HepG2 (cell line): ENCODE measurements at places on chromosomes 3 and 15.

- DNase-seq = no peak
Measured at GRCh38 chr3:146166826-146167225, 5.8 kb upstream of the PLOD2 start.

DNA sequence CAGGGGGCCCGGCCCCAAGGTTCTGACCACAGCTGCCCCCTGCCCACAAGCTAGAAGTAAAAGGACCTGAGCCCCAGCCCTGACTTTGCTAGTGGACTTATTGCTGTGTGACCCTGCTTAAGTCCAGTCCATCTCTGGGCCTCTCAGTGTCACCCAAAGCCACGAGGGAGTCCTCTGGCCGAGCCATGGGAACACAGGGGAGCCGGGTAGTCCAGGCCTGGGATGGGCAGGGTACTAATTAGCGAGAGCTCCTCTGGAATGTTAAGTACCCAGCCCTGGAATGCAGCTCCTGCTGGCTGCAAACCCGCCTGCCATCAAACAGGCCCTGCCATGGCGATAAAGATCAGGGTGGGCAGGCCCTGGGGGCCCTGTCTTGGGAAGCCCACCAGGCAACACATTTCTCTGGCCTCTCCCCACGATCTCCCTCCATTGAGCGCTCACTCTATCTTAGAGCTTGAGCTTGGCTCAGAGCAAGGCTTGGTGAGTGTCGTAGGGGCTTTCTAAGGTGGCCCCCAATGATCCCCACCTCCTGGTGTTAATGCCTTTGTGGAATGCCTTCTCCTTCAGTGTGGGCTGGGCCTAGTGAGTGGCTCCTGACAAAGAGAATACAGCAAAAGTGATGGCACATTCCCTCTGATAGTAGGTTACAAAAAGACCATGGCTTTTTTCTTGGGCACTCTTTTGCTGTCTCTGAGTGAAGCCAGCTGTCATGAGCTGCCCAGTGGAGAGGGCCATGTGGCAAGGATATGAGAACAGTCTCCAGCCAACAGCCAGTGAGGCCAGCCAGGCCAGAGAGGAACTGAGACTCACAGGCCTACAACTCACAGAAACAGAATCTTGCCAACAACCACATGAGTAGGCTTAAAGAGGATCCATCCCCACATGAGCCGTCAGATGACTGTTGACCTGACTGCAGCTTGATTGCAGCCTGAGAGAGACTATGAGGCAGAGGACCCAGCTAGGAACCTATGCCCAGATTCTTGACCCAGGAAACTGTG, 133.1 kb downstream of the SMAD6 start:
- DNase-seq = no peak

DNA sequence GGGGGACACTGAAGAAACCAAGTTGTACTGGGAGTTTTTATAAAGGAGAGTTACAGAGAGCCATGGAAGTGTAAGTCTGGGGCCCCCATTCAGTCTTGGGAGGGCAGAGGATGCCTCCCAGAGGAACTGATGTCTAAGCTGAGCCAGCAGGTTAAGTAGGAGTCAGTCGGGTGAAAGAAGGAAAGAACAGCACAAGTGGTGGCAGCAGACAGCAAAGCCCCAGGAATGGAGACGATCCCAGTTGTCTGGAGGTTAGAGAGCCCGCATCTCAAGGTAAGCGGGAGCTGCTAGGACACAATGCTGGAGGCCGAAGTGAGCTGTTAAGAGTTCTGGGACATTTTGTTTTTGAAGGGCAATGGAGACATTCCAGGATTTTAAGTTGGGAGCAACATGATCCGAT, 88.8 kb downstream of the TAMM41 start:
- no peak for DNase-seq

GRCh38 chr15:28944286-28944685, 58.5 kb downstream of the APBA2 start:
- no peak for DNase-seq

GRCh38 chr15:41917767-41918430, 24.0 kb upstream of the SPTBN5 start:
- DNase-seq = no peak

- DNase-seq = no peak
Measured at GRCh38 chr3:195768831-195769303, 42.9 kb downstream of the MUC4 start.

DNA sequence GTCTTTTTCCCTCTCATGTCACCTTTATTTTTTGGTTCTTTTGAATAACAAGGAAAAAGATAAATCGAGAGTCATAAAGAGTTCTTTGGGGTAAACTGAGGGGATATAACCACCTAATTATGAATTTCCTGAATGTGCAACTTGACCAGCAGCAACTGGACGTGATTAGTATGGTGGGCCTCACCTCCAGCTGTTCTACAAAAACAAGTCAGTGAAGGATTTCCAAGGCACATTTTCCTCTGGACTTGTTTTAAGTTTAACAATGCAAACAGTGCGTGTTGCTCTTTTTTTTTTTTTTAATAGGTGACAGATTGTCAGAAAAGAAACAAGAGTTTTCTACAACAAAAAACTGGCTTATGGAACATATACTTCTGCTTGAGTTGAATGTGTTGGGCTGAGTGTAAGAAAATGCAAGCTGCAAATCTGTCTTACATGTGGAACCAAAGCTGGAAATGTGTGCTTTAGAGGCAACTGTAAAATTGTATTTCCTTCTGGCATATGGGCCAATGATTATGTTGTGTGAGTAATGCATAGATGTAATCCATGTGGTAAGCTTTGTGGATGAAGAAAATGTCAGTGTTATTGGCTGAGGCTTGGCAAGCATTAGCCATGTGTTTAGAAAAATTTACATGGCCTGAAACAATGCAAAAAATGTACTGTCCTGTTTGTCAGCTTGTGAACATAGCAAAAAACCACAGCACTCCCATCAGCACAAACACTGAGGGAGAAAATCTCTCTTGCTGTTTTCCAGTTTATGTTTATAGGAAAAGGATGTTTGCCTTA, 44.5 kb upstream of the FNDC3B start:
- DNase-seq = peak; percentile 41
